ENCODE measurements at places on chromosomes 3 and 15. TPM values are rescaled to one million over a fixed set of nuclear protein-coding genes. Genes with fewer than 3 reads are reported as not detected.
A peak's percentile ranks its signal among the peaks of the same experiment; 100 is the strongest.

Gene GOLGA6L7
- total RNA-seq, result not detected

Gene GRAMD1C
- total RNA-seq, result 8.1 TPM

Gene FETUB
- not detected for total RNA-seq

Gene VPS13C
- 23.4 TPM for total RNA-seq

Gene ZIC1
- not detected for total RNA-seq

DNA sequence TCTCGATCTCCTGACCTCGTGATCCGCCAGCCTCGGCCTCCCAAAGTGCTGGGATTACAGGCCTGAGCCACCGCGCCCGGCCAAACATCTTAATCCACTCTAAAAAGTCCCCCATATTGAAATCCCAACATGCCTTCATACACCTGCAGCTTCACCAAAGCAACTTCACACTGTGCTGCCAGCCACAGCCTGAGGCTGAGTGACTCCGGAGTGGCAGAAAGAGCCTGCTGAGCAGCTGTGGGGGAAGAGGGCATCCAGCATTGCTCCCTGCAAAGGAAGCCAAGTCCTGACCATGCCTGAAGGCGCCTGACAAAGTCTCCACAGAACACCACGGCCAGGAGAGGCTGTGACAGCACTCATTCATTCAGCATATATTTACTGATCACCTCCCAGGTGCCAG, 21.6 kb upstream of the VGLL4 start:
- no peak for DNase-seq

- no peak for DNase-seq
Observed at GRCh38 chr3:144085964-144086363, 114.3 kb downstream of the DIPK2A start.

DNA sequence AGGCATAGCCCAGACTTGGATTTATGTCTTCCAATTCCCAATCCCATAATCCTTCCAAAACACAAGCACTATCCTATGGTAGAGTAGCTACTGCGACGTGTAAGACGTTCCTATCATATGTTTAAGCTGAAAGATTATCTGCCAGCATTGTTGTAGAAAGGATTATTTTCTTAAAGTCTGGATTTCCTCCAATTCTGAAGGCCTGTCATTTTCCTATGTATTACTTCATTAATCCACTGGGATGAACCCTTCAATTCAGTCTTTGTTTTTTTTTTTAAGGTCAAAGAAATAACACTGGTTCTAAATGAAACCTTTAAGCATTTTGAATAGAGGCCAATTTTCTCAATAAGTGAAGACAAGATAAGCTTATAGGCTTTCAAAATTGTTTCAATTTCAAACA, 289.0 kb downstream of the SLC9A9 start:
- DNase-seq, result no peak

GRCh38 chr3:63970631-63971475, 52.4 kb downstream of the PSMD6 start:
- DNase-seq, result peak; percentile 64

DNA sequence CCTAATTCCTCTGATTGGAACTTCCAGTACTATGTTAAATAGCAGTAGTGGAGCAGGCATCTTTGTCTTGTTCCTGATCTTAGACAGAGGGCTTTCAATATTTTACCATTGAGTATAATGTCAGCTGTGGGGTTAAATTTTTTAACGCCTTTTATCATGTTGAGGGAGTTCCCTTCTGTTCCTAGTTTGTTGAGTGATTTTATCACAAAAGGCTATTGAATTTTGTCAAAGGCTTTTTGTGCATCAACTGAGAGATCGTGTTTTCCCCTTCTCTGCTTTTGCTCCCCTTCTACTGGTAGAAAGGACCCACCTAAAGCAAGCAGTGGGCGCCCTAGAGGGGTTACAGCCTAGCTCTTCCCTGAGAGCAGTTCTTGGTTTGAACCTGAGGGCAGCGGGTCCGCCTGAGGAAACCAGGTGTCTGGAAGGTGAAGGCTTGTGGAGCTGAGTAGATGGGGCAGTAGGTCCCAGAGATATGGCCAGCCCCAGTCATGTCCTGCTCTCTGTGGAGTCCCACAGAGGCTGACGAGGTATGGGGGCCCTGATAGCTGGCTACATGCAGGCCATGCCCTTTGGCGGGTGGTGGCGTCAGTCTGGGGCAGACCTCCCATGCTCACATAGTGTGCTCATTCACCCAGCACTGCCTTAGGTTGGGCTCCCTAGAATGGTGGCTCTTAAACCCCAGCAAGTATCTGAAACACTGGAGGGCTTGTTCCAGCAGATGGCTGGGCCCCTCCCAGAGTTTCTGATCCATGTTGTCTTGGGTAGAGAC, 11.3 kb downstream of the HDAC11 start:
- DNase-seq, result no peak

DNA sequence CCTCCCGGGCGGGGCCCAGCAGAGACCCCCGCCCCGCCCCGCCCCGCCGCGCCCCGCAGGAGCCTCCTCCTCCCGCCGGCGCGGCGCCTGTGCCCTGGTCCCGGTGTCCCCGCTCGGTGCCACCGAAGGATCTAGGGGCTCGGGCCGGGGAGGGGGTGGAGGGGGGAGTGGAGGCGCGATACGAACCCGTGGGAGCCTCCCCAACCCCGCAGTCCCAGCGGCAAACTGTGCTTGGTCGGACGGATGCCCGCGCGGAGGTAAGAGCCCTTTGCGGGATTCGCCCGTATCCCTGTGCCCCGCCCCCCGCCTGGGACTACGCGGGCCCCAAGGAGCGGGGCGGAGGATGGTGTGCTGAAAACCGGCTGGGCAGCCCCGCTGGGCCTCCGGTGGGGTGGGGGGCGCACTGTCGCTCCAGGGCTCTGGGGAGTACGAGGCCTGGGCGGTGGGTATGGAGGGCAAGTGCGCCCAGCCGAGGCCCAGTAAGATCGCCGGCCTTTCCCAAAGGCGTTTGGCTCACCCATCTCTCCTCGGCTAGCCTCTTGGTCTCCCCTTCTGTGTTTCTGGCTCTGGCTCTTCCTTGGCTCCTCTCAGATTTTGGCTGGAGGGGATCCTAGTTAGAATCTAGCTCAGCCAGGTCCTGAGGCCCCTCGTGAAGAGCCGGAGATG, 65.6 kb upstream of the POLG start:
- peak; percentile 37 for DNase-seq

DNA sequence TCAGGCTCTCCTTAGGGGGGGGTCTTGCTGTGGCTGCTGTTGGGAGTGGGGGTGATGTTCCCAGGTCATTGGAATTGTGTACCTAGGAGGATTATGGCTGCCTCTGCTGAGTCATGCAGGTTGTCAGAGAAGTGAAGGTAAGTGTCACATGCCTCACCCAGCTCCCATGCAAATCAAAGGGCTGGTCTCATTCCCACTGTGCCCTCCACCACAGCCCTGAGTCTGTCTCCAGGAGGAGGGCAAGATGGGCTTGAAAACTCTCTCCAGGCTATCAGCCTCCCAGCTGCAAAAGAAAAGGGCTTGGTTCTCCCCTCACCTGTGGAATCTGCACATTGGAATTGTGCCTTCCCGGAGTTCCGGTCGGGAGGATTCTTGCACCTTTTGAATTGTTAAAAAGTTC, 580.5 kb downstream of the NSUN3 start:
- DNase-seq, result no peak
